ENCODE measurements at places on chromosomes 2 and 18. TPM values are rescaled to one million over a fixed set of nuclear protein-coding genes. Genes with fewer than 3 reads are reported as not detected.

DNA sequence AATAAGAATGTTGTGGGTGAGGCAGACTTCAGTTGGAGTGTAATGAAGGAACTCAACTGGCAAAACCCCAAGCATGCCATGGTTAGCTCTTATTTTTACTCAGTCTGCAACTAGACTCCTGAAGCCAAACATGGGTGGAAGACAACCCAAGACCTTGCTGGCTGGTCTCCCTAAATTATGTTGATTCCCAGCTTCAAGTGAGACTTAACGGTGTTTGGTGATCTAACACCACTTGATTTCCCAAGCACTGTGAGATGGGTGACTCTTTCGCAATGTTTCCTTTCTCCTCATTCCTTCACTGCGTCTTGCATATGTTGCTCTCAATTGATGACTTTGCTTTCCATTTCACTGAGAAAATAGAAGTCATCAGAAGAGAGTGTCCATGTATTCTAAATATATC, 693.1 kb downstream of the DCC start:
- DNase-seq, result no peak

- no peak for DNase-seq
These were observed 281.1 kb upstream of the NCKAP5 start for GRCh38 chr2:133849341-133849740.

GRCh38 chr2:239684271-239684810, 283.5 kb upstream of the HDAC4 start:
- DNase-seq, result no peak

ATP6V1C2 gene
- polyA plus RNA-seq, result 38.0 TPM

GRCh38 chr18:58687871-58688308, 16.6 kb downstream of the MALT1 start:
- DNase-seq, result no peak
